ENCODE measurements at places on chromosomes 2 and 18.
A peak's percentile ranks its signal among the peaks of the same experiment; 100 is the strongest.

DNA sequence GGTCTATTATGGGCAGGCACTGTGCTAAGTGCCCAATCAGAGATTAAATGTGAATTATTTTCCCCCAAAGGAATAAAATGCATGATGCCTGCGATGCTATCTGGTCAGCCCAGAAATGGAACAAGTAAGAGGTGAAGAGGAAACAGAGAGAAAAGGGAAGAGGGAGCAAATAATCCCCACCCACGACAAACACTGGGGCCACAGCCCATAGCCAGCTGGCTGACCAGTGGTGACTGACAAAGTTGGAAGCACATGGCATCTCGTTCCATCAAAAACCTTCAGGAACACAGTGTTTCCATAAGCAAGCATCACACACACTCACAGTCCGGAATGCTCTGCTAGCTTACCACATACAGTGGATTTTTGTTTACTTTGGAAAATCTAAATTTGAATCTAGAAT lies 21.1 kb upstream of the COX7A2L start:
- no peak for DNase-seq

GRCh38 chr18:9629709-9630108 lies 15.3 kb upstream of the PPP4R1 start:
- DNase-seq, result no peak

DNA sequence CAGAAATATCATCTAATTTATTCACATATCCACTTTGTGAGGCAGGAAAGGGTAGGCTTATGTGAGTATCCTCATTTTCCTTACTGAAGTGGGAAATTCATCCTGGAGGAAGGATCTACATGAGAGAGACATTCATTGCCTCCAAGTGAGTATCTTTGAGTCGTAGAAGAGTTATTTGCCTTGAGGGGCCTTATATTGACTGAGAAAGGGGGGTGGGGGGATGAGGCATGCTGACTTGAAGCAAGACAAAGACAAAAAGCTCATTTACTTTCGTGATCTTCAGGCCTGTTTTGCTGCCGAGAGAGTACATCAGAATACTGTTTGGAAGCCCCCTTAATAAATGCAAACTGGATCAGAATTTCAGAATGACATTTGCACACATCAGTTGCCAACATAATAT lies 17.6 kb upstream of the NEDD4L start:
- DNase-seq, result no peak

GRCh38 chr2:100615886-100616285 lies 53.1 kb downstream of the PDCL3 start:
- DNase-seq, result no peak

DNA sequence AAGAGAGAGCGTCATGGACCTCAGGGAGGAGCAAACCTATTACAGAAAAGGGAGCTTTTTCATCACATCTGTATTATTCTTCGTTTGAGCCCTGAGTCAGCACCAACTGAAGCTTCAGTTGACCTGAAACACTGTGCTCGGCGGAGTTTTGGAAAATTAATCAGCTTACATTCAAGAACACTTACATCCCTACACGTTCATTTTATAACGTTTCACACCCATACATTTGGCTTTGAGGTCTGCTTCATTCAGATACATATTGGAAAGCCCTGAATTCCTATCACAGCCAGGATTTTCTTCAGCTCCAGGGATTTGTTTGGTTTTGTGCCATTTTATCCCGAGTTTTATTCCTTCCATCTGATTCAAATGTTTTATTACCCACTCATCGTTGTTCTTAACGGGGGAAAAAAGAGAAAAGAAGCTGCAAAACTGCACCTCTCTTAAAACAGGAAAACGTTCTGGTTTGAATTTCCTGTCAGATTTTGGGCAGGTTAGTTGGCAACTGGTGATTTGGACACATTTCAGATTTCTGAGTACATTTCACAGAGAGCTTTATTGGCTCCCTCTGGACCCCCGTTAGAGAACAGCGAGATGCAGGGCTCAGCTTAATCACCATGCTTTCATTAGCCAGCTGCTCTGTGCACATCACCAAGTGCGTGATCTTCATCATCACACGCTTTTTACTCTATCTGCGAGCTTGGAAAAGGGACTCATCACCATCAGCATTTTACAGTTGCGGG lies 88.8 kb downstream of the CDC42EP3 start:
- DNase-seq, result no peak

DNA sequence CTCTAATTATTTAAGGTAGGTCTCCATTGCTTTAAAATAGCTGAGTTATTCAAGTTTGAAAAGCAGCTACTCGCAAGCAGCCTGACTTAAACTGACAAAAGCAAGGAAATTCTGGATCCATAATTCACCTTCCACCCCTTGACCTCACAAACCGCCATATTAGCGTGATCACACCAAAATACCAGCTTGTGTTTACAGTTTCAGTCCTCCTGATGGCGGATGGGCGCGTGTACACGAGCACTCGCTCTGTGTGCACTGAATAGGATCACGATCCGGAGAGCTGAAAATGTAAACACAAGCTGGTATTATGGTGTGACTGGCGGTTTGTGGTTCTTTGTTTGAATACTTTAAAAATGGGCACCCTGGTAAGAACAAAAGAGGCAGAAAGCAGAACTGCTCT lies 42.4 kb upstream of the PSMD14 start:
- DNase-seq, result no peak

DNA sequence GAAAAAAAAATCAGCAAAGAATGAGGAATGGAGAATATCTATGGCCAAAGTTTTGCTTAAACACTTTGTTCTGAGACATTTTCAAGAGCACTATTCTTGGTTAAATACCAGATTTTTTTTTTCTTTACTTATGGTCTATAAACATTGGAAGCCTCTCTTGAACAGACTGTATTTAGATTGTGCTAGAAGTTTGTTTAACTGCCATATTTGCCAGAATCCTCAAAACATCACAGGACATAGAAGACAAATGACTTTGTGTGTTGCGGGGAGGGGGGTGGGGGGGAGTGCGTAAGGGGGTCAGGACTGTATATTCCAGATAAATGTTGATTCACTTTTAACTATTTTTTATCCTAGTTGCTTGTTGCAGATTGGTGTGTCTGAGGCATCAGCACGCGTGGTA lies 262.0 kb downstream of the MEIS1 start:
- DNase-seq, result no peak

DNA sequence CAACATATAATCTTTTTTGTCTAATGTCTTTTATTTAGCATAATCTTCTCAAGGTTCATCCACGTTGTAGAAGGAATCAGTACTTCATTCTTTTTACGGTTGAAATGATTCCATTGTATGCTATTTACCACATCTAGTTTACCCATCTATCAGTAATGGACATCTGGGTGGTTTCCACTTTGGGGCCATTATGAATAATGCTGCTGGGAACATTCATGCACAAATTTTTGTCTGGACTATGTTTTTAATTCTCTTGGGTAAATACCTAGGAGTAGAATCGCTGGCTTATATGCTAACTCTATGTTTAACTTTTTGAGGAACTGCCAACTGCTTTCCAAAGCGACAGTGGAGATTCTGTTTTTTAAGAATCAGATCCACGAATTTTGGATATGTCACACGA lies 7.4 kb upstream of the GCG start:
- DNase-seq, result no peak

DNA sequence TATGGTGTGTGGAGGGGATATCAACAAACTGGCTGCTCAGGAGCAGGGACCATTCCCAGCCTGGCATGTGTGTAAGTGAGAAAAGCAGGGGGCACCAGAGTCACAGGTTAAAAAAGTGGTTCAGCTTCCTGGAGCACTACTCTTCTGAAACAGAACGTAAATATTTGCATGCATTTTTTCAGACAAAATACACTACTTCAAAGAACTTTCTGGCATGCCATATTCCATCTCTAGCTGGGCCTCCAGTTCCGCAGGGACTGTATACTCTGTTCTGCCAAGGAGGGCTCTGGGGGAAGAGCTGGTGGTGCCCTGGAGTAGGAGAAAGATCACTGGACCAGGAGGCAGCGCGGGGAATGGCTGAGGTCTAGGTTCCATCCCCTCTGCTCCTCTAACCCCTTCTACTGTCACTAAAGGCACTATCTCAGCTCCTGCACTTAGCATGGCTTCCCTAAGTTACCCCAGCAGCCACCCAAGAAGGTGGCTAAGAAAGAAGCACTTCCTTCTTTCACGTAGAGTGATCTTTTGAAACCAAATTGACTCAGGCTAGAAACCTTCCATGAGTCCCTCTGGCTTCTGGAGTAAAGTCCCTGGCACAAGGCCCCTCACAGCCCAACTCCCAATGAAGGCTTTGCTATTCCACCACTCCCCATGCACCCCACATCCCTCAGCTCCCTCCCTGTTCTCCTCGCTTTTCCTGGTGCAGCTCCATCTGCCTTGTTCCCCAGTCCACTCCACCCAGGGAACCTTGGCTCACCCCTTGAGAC lies 57.6 kb upstream of the CABLES1 start:
- peak; percentile 20 for DNase-seq

GRCh38 chr18:67966224-67966623 lies 449.7 kb upstream of the DSEL start:
- DNase-seq, result peak; percentile 62

DNA sequence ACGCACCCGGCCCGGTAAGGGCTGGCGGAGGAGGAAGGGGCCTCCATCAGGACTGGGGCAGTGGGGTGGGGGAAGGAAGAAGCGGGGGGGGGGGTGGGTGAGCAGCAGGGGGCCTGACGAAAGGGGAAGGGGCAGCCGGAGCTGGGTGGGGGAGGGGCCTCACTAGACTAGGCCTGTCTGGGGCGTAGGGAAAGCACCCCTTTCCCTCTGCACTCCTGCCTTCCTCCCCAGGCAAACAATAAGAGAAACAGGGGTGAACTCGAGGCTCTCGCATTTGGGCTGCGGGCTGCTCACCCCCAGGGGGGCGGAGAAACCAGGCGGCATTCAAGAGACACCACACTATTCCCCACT lies 82.7 kb upstream of the POMC start:
- no peak for DNase-seq
